ENCODE measurements at places on chromosomes 7 and 10.

GRCh38 chr7:67100956-67101361 lies 104.3 kb downstream of the TYW1 start:
- peaks cover 13% of the 10 kb centered on the region for H3K36me3 ChIP-seq
- no peak overlapping the region for H3K4me3 ChIP-seq
- H3K27ac ChIP-seq = no peak overlapping the region
- no peaks in the 10 kb centered on the region for H3K27me3 ChIP-seq

DNA sequence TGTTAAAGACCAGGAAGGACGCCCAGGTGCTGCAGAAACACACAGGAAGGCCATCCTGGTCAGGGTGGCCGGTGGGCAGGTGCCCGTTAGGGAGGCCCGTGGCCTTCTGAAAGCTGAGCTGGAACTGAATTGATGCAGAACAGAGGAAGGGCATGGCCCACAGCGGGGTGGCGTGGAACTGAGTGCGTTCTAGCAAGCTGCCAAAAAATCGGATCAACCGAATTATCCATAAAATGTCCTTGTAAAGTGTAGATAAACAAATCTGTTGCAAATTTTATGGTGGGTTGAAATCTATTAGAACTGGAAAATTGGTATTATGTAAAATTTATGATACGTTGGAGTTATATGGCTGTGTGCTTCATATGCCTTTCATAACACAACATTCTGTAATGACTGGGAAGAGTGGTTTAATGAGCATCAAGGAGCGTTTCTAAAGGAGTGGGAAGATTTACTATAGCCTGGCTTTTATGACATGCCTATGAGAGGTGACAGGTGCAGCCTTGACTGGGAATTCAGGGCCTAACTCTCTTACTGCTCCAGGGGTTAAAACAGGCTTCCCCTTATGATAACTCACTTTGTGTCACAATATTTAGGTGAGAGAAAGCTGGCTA lies 108.1 kb downstream of the GPR26 start:
- H3K4me3 ChIP-seq = no peak overlapping the region
- DNase-seq = no peak
- peaks cover 19% of the 10 kb centered on the region for H3K36me3 ChIP-seq
- peaks cover 23% of the 10 kb centered on the region for H3K27me3 ChIP-seq

GRCh38 chr10:2478656-2479055 lies 588.7 kb upstream of the PFKP start:
- no peaks in the 10 kb centered on the region for H3K4me1 ChIP-seq
- peaks cover 7% of the 10 kb centered on the region for H3K27me3 ChIP-seq
- no peak overlapping the region for H3K27ac ChIP-seq
- no peak for DNase-seq
- H3K4me3 ChIP-seq = no peak overlapping the region

GRCh38 chr7:43693687-43694398 lies 35.5 kb downstream of the COA1 start:
- no peak overlapping the region for H3K27ac ChIP-seq
- peaks cover 2% of the 10 kb centered on the region for H3K36me3 ChIP-seq
- no peak overlapping the region for H3K4me3 ChIP-seq

DNA sequence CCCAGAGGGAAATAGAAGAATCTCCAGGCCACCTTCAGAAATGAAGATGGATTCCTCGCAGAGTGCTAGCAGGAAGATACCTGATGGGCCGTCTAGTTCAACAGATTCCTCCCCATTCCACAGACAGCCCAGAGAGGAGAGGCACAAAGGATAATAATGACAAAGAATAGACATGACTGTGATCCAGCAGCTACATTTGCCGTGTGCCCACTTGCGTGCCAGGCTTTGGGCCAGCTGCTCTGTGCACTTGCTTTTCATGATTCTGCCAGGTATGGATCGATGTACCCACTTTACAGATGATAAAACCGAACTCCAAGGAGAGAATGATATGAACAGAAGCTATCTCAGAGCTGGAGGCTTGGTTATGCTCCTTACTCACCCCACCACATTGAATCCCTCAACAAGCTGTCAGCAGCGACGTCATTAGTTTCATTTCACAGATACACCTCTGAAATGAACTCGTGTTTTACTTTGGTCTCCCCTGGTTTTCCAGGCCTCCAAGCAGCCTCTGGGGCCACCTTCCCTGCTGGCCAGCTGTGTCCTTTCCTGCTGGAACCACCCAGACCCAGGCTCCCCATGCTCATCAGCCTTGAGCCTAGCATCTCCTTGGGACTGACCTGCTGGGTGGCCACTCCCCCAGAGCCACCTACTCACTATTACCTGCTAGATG lies 11.9 kb upstream of the WDFY4 start:
- H3K27me3 ChIP-seq = peaks cover 12% of the 10 kb centered on the region
- no peak overlapping the region for H3K4me3 ChIP-seq
- no peak overlapping the region for H3K27ac ChIP-seq
- H3K4me1 ChIP-seq = no peaks in the 10 kb centered on the region
- no peak for DNase-seq

GRCh38 chr10:123526356-123527064 lies 139.6 kb upstream of the GPR26 start:
- peaks cover 49% of the 10 kb centered on the region for H3K27me3 ChIP-seq
- H3K36me3 ChIP-seq = peaks cover 2% of the 10 kb centered on the region
- no peak overlapping the region for H3K4me3 ChIP-seq
- no peaks in the 10 kb centered on the region for H3K4me1 ChIP-seq
- DNase-seq = no peak

GRCh38 chr10:123236126-123236525 lies 81.9 kb downstream of the BUB3 start:
- no peak for DNase-seq
- no peaks in the 10 kb centered on the region for H3K36me3 ChIP-seq
- no peaks in the 10 kb centered on the region for H3K27me3 ChIP-seq
- H3K4me1 ChIP-seq = peaks cover 9% of the 10 kb centered on the region

GRCh38 chr10:62502995-62503613 lies 128.9 kb downstream of the ZNF365 start:
- no peak overlapping the region for H3K27ac ChIP-seq
- H3K4me3 ChIP-seq = no peak overlapping the region
- no peak for DNase-seq
- H3K36me3 ChIP-seq = no peaks in the 10 kb centered on the region
- no peaks in the 10 kb centered on the region for H3K27me3 ChIP-seq

DNA sequence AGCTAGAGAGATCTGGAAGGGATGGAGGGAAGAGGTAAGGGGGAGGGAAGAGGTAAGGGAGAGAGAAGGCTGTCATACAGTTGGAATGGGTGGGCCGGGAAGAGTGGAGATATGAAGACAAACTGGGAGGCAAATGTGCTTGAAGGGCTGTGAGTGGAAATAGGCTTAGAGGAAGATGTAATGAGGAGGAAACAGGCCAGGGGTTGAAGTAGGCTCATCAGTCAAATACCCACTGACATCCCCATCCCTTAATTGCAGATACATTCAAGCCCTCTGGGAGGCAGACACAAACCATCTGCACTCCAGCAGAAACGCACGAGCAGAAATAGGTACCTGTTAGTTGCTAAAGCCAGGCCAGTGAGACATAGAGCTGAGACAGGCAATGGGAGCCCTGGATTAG lies 2.1 kb downstream of the SYNPO2L start:
- H3K27me3 ChIP-seq = no peaks in the 10 kb centered on the region
- no peak overlapping the region for H3K27ac ChIP-seq
- DNase-seq = no peak
- no peaks in the 10 kb centered on the region for H3K4me1 ChIP-seq

- DNase-seq = no peak
- H3K4me1 ChIP-seq = peaks cover 37% of the 10 kb centered on the region
- H3K36me3 ChIP-seq = peaks cover 26% of the 10 kb centered on the region
- H3K27me3 ChIP-seq = no peaks in the 10 kb centered on the region
- peak overlapping the region; percentile 42 for H3K27ac ChIP-seq
Observed at GRCh38 chr7:155725006-155725355, 80.5 kb downstream of the RBM33 start.

DNA sequence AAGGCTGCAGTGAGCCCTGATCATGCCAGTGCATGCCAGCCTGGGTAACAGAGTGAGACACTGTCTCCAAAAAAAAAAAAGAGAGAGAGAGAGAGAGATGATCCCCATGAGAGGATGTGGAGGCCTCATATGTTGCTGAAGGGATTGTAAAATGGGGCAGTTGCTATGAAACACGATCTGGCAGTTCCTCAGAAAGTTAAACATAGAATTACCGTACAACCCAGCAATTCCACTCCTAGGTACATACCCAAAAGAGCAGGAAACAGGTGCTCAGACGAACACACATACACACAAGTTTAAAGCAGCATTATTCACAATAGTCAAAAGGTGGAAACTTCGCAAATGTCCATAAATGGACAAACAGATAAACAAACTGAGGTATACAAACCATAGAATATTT lies 27.4 kb upstream of the CYTH3 start:
- H3K4me3 ChIP-seq = no peak overlapping the region
- H3K4me1 ChIP-seq = no peaks in the 10 kb centered on the region
- no peak overlapping the region for H3K27ac ChIP-seq
- DNase-seq = no peak
- H3K27me3 ChIP-seq = peaks cover 6% of the 10 kb centered on the region
- H3K36me3 ChIP-seq = no peaks in the 10 kb centered on the region

GRCh38 chr10:3402187-3402751 lies 229.7 kb upstream of the PITRM1 start:
- H3K36me3 ChIP-seq = no peaks in the 10 kb centered on the region
- no peaks in the 10 kb centered on the region for H3K4me1 ChIP-seq
- no peak for DNase-seq
- H3K27ac ChIP-seq = no peak overlapping the region
- H3K4me3 ChIP-seq = no peak overlapping the region
- H3K27me3 ChIP-seq = peaks cover 23% of the 10 kb centered on the region

DNA sequence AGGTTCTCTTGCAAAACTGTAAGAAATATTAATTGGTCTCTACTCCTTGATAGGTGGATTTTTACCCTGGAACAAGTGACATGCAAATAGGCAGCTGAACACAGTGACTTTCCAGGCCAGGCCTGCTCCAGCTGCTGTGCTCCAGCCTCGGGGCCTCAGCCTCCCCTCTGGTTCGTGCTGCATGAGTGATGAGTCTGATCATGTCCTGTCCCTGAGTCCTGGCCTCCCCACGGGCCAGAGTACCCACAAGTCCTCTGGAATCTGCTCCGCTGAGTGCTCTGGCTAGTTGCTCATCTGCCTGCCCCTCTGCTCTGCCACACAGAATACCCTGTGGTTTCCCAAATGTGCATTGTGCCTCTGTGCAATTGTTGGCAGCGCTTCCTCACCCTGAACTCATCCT lies 80.1 kb upstream of the PDZD8 start:
- DNase-seq = no peak
- H3K27me3 ChIP-seq = peaks cover 71% of the 10 kb centered on the region
- peaks cover 3% of the 10 kb centered on the region for H3K36me3 ChIP-seq
- no peak overlapping the region for H3K27ac ChIP-seq

DNA sequence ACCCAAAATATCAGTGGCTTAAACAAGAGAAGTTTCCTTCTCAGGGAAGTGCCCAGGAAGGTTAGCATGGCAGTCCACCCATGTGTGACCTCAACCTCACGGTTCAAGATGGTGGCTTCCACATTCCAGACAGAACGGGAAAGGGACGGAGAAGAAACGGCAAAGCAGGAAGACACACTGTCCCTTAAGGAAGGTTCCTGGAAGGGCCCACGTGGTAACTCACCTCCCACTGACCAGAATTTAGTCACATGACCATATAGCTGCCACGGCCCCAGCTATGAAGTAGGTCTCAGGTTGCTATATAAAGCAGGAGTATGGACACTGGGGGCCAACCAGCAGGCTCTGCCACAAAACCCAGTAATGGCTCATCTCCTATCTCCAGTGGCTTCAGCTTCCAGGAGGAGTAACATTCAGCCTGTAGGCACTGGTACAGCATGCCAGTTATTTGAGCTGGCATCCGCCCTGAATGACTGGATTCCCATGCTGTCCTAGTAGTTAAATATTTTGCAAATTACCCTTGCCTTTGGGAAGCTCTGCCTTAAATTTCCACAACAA lies 278.5 kb upstream of the KLF14 start:
- H3K36me3 ChIP-seq = peaks cover 33% of the 10 kb centered on the region
- peak overlapping the region; percentile 84 for H3K27ac ChIP-seq
- no peaks in the 10 kb centered on the region for H3K27me3 ChIP-seq
- peak overlapping the region; percentile 65 for H3K4me3 ChIP-seq
- DNase-seq = no peak

DNA sequence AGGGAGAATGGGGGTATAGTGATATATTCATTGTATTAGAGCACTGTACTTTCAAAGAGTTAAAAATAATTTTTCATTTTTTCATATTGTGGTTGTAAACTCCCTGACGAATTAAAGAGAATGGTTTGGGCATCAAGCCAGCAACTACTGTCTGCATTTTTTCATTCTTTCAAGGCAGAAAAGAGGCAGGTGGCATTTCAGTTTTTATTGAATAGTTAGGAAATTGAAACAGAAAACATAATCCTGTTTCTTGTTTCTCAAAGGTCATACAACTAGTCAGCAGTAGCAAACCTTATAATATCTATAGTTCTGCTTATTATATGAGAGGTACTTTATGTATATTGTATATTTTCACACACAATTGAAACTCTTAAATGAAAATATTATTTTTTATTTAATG lies 303.9 kb upstream of the KCND2 start:
- H3K36me3 ChIP-seq = no peaks in the 10 kb centered on the region
- no peaks in the 10 kb centered on the region for H3K4me1 ChIP-seq
- no peaks in the 10 kb centered on the region for H3K27me3 ChIP-seq
- H3K27ac ChIP-seq = no peak overlapping the region

GRCh38 chr7:24463474-24463873 lies 109.8 kb upstream of the PALS2 start:
- no peak overlapping the region for H3K4me3 ChIP-seq
- no peaks in the 10 kb centered on the region for H3K36me3 ChIP-seq
- no peak for DNase-seq
- H3K27ac ChIP-seq = no peak overlapping the region
- H3K27me3 ChIP-seq = peaks cover 9% of the 10 kb centered on the region

GRCh38 chr10:79404231-79404609 lies 41.2 kb downstream of the ZCCHC24 start:
- H3K27ac ChIP-seq = no peak overlapping the region
- H3K27me3 ChIP-seq = no peaks in the 10 kb centered on the region
- H3K36me3 ChIP-seq = peaks cover 5% of the 10 kb centered on the region
- H3K4me3 ChIP-seq = no peak overlapping the region

GRCh38 chr7:14886533-14886932 lies 16.0 kb downstream of the DGKB start:
- H3K4me1 ChIP-seq = no peaks in the 10 kb centered on the region
- H3K27ac ChIP-seq = no peak overlapping the region
- no peaks in the 10 kb centered on the region for H3K36me3 ChIP-seq
- no peak for DNase-seq
- H3K4me3 ChIP-seq = no peak overlapping the region
- no peaks in the 10 kb centered on the region for H3K27me3 ChIP-seq

- no peak overlapping the region for H3K27ac ChIP-seq
- no peaks in the 10 kb centered on the region for H3K4me1 ChIP-seq
- peaks cover 30% of the 10 kb centered on the region for H3K27me3 ChIP-seq
- H3K36me3 ChIP-seq = no peaks in the 10 kb centered on the region
Observed at GRCh38 chr7:152984421-152984820, 224.9 kb downstream of the ACTR3B start.

GRCh38 chr10:8768852-8769251 lies 714.4 kb downstream of the GATA3 start:
- no peaks in the 10 kb centered on the region for H3K36me3 ChIP-seq
- no peak overlapping the region for H3K27ac ChIP-seq
- no peak for DNase-seq
- H3K27me3 ChIP-seq = peaks cover 8% of the 10 kb centered on the region

Data from central memory CD8-positive, alpha-beta T cell (primary cell).